ENCODE measurements at places on chromosomes 4 and X.

GRCh38 chr4:93368968-93369367, 459.6 kb upstream of the ATOH1 start:
- no peak for DNase-seq

DNA sequence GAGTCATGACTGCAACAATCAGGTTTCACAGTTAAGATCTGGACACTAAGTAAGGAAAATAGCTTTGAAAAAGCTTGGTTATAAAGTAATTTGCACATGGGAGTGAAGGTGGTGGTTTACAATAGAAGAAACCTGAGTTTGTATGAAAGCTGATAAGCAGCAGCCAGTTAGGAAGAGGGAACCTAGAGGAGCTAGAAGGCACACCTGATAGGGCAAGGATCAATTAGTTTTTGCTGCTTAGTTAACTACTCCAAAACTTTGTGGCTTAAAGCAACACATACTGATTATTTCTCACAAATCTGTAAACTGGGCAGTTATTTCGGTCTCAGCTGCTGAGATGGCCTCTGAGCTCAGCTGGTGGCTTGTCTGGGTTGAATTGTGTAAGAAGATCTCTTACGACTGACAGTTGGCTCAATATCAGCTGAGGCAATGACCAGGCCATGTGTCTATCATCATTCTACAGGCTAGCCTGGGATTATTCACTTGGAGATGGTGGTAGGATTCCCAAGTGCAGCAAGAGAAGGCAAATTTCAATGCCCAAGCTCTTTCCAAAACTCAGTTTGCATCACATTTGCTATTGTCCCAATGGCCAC, 255.0 kb upstream of the PITX2 start:
- no peak for DNase-seq

DNA sequence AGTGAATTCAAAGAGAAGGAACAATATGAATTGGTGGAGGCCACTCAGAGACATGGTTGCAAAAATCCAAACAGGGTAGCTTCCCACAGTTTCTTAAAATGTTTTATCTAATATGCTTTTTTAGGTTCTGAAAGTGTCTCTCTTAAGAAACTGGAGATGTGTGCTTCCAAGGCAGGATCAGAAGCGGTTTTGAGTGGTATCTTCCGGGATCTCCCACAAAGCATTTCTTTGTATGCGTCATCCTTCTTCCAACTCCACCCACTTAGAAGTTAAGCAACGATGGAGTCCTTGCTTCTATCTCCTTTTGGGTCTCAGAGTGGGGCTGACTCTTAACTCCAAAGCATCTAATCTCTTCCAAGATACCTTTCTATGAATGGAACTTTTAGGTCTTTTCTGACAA, 196.7 kb downstream of the MID1 start:
- no peak for DNase-seq

DNA sequence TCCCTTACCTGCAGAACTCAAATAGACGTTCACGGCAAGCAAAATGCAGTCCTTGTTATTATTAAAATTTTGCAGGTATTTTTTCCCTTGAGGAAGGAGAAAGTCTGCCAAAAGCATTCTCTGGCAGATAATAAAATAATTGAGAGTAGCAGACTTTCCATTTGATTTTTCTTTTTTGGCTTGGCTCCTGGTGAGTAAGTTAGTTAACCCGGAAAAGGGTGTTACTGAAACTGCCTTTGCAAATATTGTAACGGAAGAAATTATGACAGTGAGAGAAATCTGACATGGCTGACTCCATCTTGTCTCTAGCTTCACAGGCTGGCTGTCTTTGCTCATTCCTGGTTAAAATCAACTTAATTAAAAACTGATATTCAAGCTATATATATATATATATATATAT, 100.5 kb downstream of the GPR143 start:
- DNase-seq: no peak

GRCh38 chr4:144283526-144283925, 143.0 kb upstream of the GYPA start:
- no peak for DNase-seq

DNA sequence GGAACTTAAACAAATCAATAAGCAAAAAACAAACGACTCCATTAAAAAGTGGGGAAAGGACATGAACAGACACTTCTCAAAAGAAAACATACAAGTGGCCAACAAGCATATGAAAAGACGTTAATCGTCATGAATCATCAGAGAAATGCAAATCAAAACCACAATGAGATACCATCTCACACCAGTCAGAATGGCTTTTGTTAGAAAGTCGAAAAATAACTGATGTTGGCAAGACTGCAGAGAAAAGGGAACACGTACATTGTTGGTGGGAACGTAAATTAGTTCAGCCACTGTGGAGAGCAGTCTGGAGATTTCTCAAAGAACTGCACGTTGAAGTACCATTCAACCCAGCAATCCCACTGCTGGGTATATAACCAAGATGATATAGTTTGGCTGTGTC, 23.7 kb downstream of the NEUROG2 start:
- DNase-seq: no peak

DNA sequence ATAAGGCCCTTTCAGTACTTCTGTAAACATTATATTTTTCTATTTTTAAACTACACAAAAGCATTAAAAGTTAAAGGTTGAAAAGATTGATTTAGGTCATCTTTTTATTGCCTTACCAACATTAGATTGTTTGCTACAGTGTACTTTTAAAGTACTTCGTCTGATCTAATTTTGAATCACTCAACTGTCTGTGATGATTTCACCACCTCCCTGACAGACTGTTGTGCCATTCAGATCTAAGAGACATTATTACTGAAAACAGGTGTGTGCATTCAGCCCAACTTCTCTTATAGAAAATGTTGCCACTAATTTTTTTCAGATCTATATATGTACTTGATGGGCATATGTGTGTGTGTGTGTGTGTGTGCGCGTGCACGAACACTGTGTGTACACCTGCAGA, 39.3 kb downstream of the GASK1B start:
- DNase-seq: no peak

- peak; percentile 79 for DNase-seq
Measured at GRCh38 chr4:1628892-1629698, 55.0 kb downstream of the FAM53A start.

DNA sequence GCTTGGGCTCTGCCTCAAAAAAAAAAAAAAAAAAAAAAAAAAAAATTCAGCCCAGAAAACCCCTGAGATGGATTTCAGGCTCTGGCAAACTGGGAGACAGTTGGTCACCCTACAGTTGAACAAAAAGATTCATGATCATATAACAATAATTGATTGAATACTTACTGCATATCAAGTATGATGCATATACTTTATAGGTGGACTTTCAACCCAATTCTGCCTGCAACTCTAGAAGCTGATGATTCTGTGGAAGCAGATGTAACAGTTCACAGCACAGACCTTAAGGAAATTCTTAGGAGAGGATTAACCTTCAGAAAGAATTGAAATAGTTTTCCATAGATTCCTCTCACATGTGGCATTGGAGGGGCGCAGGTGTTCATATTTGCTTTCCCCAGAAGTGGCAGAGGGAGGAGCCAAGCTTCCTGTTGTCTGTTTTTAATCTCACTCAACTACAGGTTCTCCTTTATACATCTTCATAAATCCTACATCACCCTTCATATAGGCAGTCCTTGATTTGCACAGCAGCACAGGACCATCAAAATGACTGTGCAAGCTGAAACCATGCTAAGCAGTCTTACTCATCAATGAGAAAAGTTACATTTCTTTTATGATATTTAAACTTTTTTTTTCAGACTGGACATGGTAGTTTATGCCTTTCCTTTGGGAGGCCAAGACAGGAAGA, 149.4 kb upstream of the KLF3 start:
- no peak for DNase-seq

- DNase-seq: no peak
Measured at GRCh38 chr4:185921583-185922555, 109.9 kb upstream of the SORBS2 start.

DNA sequence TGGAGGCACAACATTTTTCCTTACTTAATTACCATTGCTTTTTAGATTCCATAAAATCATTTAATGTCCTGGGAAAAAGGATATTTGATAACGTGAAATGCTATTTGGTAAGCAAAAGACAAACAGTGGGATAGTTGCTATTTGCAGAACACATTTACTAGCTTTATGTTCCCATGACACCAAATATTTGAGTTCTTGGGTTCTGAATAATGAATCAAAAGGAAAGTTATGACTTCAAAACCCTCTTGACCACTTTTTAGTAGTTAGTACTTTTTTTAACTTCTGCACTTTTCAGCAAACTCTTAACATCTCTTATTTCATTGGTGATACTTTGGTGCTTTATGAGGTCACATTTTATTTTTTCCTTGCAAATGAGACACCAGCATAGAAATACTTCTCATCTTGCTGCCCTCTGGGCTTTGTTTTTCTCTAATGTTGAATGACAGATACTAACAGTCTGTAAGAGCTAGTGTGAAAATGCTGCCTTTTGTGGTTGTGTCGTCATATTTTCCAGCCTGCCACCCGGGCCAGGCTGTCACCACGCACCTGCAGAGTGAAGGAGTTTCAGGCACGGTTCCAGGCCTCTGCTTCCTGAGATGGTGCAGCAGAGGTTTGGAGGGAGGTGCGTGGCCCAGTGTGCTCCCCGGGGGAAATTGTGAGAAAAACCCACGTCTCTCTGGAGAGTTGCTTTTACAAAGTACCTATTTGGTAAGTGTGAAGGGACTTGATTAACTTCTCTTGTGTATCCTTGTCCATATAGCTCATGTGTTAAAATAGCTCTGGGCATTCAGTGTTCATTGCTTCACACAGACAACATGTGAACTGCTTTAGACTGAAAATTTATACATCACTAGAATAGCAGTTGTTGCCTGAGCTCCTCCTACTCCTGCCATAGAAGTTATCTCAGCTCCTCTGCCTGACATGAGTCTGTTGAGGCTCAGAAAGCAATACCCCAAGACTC, 34.7 kb downstream of the MSL3 start:
- peak; percentile 76 for DNase-seq

- no peak for DNase-seq
Measured at GRCh38 chrX:110280954-110281353, 36.9 kb downstream of the AMMECR1 start.

Measured in activated T-cell treated with anti-CD3 and anti-CD28 coated beads, Interleukin-2, amount 50 U/mL, for 24 hours (primary cell).